SK-MEL-5 (cell line): ENCODE measurements at places on chromosomes 11 and 22. TPM values are rescaled to one million over a fixed set of nuclear protein-coding genes. Genes with fewer than 3 reads are reported as not detected.
A peak's percentile ranks its signal among the peaks of the same experiment; 100 is the strongest.

DNA sequence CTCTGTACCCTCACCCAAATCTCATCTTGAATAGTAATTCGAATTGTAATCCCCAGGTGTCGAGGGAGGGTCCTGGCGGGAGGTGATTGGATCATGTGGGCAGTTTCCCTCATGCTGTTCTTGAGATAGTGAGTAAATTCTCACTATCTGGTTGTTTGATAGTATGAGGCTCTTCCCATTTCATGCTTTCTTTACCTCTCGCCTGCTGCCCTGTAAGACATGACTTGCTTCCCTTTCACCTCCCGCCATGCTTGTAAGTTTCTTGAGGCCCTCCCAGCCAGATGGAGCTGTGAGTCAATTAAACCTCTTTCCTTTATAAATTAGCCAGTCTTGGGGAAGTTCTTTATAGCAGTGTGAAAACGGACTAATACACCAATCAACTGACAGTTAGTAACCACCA, 60.1 kb downstream of the FAM76B start:
- DNase-seq, result no peak

DNA sequence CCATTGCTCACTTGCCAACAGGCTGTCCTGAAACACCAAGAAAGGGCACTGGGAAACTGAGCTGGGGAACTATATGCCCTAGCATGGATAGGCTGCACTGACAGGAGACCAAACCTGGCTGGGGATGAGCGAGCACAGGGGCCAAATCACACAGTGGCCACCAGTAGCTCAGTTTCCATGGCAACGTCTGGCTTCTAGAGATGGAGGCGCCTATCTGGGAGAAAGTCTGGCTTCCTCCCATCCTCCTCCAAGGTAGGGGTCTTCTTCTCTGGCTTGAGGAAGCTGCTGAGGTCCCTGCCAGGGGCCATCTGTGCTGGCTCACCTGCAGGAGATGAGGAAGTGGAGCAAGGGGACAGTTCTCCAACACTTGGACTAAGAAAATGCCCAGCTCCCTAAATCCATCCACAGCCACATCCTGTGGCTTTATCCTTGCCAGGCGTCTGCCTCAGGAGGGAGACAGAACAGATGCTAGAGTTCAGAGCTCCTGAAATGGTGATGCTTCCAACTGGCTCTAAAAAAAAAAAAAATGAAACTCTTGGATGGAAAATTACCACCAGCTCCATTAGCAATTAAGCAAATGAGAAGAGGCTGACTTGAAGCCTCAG, 48.3 kb downstream of the SYT13 start:
- DNase-seq, result no peak

Gene SEPTIN3
- 25.6 and 25.9 TPM in 2 replicates for total RNA-seq

Gene HDAC10
- 7.2 and 10.2 TPM in 2 replicates for total RNA-seq

DNA sequence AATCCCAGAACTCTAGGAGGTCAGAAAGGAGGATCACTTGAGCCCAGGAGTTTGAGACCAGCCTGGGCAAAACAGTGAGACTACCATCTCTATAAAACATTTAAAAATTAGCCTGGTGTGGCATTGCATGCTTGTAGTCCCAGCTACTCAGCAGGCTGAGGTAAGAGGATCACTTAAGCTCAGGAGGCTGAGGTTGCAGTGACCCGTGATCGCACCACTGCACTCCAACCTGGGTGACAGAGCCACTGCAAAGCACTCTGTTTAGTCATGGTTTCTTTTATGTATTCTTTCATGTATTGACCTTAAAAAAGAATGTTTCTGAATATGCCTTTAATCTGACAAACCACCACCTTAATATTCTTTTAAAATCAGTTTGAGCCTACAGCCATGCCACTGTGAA, 52.2 kb downstream of the BIRC2 start:
- no peak for DNase-seq

- DNase-seq, result peak; percentile 5
Observed at GRCh38 chr11:30483056-30483455, 103.1 kb downstream of the MPPED2 start.

Gene FOLH1
- total RNA-seq, result 7.0 and 7.4 TPM in 2 replicates

Gene CSNK1E
- total RNA-seq, result 117 and 120 TPM in 2 replicates

Gene ROM1
- total RNA-seq, result 0.79 and 1.2 TPM in 2 replicates

DNA sequence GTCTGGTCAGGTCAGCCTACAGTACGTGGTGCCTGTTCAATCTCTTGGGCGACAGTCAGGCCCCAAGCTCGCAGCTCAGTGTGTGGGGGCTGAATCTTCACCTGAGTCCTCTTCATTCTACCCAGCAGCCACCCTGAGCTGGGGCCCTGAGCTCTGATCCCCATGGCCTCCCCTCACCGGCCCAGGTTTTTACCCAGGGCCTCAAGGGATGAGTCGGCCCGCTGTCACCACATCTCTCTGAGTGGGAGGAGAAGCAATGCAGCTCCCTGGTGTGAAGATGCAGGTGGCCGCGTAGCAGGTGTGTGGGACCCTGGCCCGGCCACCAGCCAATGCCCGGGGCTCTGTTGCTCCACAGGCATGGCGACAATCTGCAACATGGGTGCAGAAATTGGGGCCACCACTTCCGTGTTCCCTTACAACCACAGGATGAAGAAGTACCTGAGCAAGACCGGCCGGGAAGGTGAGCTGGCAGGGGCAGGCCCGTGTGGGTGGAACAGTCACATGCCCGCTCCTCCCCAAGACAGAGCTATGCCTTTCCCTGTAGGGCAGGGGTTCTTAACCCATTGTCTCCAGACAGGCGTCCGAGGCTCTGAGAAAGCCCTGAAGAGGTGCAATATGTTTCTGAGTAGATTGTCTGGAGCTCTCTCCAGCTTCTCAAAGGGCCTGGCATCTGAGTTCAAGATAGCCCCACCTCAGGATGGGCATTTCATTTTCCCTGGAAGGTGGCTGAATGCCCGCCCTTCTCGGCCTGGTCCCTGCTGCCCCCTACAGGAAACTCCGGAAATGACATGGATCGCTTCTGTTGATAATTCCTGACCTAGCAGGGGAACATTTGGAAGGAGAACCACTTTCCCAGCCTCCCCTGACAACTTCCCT, 26.9 kb downstream of the POLR3H start:
- peak; percentile 76 for DNase-seq

Gene TEAD1
- 55.0 and 68.3 TPM in 2 replicates for total RNA-seq

Gene NAV2
- 14.5 and 19.4 TPM in 2 replicates for total RNA-seq

- no peak for DNase-seq
Observed at GRCh38 chr11:95338430-95338991, 107.5 kb upstream of the SESN3 start.

Gene CCDC116
- total RNA-seq, result 0.11 TPM in 1 of 2 replicates, not detected in the other

DNA sequence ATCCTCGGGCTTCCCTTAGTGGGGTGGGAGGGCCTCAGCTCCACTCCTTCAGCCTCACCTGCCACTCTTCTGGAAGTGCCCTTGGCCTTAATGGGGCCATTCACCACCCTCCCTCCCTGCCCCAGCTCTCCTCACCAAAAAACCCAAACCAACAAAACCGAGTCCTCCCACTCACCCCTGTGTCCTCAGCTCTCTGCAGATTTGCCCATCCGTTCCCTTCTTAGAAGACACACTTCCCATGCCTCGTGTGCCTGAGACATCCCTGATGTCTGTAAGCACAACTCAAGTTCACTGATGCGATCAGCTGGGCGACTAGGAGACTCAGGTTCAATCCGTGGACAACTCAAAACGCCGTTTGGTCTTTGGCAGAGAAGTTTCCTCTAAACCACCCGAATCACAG, 839.2 kb downstream of the TBC1D22A start:
- no peak for DNase-seq

DNA sequence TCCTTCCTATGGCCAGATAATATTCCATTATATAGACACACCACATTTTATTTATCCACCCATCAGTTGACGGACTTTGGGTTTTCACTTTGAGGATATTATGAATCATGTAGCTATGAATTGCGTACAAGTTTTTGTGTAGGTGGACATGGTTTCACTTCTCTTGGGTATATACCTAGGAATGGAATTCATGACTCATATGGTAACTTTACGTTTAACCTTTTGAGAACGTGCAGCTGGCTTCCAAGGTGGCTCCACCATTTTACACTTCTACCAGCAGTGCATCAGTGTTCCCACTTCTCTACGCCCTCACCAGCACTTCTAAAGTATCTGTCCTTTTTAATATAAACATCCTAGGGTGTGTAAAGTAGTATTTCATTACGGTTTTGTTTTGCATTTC, 112.0 kb downstream of the PLEKHA7 start:
- DNase-seq, result peak; percentile 6

DNA sequence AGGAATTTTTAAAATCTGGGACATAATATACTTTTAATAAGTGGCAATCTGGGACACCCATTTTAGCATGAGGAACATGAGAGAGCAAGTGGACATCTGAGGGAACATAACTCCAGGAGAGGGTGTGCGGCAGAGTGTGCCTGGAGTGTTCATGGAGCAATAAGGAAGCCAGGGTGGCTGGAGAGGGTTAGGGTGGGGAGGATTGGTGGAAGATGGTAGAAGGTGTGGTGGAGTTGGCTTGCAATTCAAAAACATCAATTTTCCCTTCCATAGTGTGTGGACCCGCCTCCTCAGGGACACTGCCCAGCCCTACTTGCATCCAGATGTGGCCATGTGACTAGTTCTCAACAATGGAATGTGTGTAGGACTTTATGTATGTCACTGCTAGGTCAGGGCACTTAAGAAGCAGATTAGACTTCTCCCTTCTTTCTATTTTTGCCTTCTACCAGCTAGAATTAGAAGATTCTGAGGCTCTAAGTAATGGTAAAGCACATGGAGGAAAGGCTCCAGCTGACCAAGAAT, 4.4 kb upstream of the DENND5A start:
- peak; percentile 30 for DNase-seq

GRCh38 chr11:71240865-71241691, 11.3 kb downstream of the SHANK2 start:
- peak; percentile 98 for DNase-seq

Gene CPT1B
- total RNA-seq, result 5.4 and 12.6 TPM in 2 replicates

Gene TSGA10IP
- not detected in 2 replicates for total RNA-seq

Gene FJX1
- total RNA-seq, result 10.0 and 13.5 TPM in 2 replicates

DNA sequence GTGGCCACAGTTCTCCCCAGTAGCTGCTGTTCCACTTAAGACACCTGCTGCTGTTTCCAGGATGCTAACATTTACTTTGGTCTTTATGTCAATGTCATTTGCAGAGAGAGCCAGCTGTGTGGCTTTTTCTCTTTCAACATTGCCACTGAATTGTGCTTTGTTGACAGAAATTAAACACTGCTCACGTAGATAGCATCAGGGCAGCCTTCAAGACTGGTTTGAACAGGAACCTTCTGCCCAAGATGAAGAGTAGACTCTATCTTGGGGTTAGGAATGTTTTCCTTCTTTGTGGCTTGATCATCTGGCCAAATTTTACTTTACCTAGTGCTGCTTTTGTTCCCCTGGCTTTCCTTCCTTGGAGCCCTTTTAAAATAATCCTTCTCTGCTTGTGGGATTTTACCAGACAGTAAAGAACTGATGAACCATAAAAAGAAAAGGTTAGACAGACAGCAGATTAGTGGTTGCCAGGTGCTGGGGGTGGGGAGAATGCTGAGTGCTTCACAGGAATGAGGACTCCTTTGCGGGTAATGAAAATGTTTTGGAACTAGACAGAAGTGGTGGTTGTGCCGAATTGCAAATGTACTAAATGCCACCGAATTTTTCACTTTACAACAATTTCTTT, 22.7 kb upstream of the XBP1 start:
- no peak for DNase-seq

DNA sequence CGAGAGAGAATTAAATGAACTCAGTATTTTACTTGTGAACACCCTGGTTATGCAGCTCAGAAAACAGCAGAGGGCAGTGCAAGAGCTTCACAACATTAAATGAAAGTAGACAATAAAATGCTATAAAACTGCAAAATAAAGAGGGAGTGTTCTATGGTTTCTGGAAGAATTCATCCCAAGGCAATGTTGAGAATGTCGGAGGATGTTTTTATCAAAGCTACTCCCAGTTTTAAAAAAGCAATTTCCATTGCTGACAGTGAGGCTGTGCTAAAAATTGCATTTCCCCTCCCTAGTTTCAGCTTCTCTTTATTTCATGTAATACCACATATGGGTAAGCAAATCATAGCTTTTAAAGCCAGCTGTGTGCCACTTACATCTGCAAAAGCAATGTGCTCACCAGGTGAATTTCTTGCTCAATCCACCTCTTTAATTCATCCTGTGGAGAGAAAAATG, 296.8 kb downstream of the RAB38 start:
- DNase-seq, result peak; percentile 59
